CD4-positive, alpha-beta T cell treated with Interleukin-6 for 4 hours (primary cell): ENCODE measurements at places on chromosomes 2 and 18.

GRCh38 chr2:167925758-167926157, 321.6 kb downstream of the STK39 start:
- no peak for DNase-seq

- no peak for DNase-seq
Observed at GRCh38 chr2:100388703-100389102, 28.8 kb downstream of the CHST10 start.

GRCh38 chr2:223797811-223798721, 39.3 kb downstream of the AP1S3 start:
- no peak for DNase-seq

GRCh38 chr2:79640001-79640400, 127.2 kb downstream of the CTNNA2 start:
- no peak for DNase-seq

GRCh38 chr18:47260120-47260923, 8.9 kb upstream of the SKOR2 start:
- DNase-seq = no peak

- peak; percentile 50 for DNase-seq
Observed at GRCh38 chr2:238239543-238239862, 335 bp downstream of the HES6 start.

- no peak for DNase-seq
Observed at GRCh38 chr2:47160660-47161059, 5.6 kb upstream of the STPG4 start.

GRCh38 chr2:239155806-239156480, 244.9 kb downstream of the HDAC4 start:
- no peak for DNase-seq

- no peak for DNase-seq
Observed at GRCh38 chr2:156657809-156658208, 221.6 kb downstream of the GPD2 start.

DNA sequence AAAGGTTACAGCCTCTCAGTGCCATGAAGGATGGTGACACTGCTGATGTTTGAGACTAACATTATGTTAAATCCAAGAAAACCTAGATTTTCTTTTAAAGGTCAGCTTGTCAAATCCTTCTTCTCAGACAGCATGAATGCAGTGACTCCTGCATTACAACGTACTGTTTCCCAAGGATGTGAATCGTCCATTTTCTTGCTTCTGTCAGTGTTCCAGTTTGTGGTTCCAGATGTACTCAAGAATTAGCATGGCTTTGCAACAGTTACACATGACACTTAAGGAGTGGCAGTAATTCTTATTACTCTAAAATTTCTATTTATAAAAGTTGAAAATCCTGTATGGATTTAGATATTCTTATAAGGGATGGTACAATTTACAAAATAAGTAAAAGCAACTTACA, 1.5 kb upstream of the TTC39C start:
- no peak for DNase-seq

DNA sequence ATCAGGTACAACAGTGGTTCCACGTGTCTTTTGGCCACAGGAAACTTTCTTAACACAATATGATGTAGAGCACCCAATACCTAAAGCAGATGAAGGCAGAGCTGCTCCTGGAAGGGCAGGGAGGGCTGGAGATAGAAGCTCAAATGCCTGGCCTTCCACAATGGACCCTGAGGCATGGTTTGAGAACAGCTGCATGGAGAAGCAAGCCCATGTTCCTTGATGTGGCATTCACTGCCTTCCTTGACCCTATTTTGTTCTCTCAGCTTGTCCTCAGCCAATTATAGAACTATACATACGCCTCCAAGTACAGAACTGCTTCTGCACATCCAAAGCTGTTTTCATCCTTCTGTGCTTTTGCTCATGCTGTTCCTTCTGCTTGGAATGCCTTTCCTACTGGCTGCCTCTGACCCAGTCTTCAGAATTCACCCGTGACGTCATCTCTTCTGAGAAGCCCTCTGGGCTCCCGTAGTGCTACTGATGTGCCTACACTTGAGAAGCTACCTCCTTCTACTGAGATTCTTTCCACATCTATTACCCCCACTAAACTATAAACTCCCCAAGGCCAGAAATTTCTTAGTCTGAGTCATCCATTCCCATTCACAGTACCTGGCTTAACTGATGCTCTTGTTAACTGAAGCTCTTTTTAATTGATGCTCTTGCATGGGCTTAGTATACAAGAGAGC, 69.9 kb downstream of the CHRNA1 start:
- DNase-seq = no peak

- DNase-seq = no peak
Observed at GRCh38 chr2:160288324-160288723, 88.3 kb upstream of the ITGB6 start.

- DNase-seq = no peak
Observed at GRCh38 chr2:232773815-232774214, 2.5 kb downstream of the KCNJ13 start.

DNA sequence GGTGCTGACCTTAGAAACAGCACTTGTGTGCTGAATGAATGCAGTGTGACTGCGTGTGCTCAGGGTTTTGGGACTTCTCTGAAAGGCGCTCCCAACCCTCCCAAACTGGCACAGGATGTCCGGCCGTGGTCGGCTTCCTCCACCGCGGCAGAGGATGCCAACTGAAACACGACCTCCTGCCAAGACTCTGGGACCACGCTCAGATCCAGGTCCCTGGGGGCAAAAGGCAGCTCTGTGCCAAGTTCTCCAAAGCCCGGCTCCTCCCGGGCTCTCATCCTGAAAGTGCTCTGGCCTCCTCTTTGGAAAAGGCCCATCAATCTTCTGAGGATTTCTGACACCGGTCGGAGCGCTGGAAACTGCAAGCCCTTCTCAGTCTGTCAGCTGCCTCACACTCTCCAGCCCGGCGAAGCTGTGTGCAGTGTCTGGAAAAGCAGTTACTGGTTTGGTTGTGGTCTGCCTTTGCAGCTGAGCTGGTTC, 32.3 kb upstream of the ZBTB7C start:
- DNase-seq = no peak

- no peak for DNase-seq
Observed at GRCh38 chr2:121796239-121796638, 40.8 kb downstream of the TSN start.

DNA sequence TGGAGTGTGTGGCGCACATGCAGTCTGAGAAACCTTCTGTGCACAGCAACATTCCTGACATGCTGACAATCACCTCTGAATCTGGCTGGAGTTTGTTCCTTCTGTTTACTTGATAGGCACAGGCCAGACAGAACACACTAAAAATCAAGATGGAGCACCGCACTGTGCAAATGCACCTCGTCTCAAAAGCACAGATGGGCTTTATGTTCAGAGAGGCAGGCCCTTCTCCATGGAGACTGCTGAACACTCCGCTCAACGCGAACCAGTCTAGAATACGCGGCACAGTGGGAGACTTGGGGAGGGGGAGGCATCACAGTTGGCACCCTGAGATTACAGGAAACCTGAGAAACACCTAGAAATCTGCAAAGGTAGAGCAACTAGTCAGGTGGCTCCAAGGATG, 58.4 kb upstream of the DNMT3A start:
- no peak for DNase-seq

DNA sequence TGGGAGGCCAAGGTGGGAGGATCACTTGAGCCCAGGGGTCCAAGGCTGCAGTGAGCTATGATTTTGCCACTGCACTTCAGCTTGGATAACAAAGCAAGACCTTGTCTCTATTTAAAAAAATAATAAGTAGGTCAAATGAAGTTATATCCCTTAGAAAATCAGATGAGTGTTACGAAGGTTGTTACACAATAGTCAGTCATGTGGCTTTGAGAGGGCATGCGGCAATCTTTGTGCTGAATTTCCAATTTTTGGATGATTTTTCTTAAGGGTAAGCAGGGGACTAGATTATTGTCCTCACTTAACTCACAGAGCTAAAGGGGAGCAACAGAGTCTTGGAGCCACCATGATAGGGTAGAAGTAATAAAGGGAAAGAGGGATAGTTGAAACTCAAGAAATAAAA, 71.8 kb downstream of the B3GNT2 start:
- no peak for DNase-seq

DNA sequence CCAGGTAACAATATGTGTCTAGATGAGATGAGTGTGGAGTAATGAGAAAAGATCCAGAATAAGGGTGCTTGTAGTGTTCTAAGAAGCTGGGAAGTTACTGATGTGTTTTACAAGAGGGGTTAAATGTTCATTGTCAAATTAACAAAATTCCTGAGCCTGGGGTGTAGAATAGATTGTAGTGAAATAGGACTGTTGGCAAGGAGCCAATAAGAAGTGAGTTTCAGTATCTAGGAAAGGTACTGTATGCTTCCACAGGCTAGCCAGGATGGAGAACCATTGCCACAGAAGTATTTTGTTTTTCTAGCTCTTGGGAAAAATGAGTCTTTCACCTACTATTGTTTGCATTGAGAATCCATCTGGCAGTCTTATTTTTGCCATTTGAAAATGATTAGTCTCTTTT, 10.5 kb downstream of the DOK6 start:
- no peak for DNase-seq

- DNase-seq = no peak
Observed at GRCh38 chr2:208285853-208286252, 19.8 kb downstream of the PIKFYVE start.

- DNase-seq = no peak
Observed at GRCh38 chr2:236998758-236999157, 86.9 kb upstream of the COPS8 start.
